Tibial nerve (tissue), 4 donors: ENCODE measurements at places on chromosomes 1 and 21. TPM values are rescaled to one million over a fixed set of nuclear protein-coding genes. Genes with fewer than 3 reads are reported as not detected.

DNA sequence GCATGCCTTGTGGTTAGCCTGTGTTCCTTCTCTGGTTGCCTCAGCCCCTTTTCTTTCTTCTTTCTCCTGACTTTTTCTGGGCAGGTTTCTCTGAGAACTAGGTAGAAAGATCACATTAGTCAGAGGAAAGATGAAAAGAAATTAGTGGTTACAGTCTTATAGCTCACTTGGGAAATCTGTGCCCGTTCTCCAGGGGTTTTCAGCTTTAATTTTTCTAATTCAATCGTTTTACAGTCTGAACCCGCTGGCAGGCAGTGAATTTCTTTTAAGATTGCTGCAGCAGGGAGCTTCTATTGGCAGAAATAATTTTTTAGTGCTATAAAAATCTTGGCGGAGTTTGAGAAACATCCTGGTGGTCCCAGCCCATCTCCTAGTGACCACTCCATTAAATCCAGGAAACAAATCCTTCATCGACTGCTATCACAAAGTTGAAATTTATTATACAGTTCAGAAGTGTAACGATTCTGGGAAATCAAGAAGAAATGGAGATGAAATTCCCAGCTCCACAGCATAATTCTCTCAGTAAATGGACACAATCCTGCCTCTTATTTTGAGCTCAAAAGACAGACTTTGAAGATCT is 113.1 kb downstream of the PCP4 start:
- DNase-seq: no peak
- H3K4me1 ChIP-seq: no peaks in the 10 kb centered on the region
- no peak overlapping the region for H3K4me3 ChIP-seq
- H3K27ac ChIP-seq: no peak overlapping the region
- no peaks in the 10 kb centered on the region for H3K36me3 ChIP-seq

The ADORA1 gene
- 1.0 TPM for total RNA-seq

- no peaks in the 10 kb centered on the region for H3K27me3 ChIP-seq
- no peak for DNase-seq
- peaks cover 3% of the 10 kb centered on the region for H3K4me1 ChIP-seq
- no peak overlapping the region for H3K4me3 ChIP-seq
- no peaks in the 10 kb centered on the region for H3K36me3 ChIP-seq
- H3K27ac ChIP-seq: peak overlapping the region; percentile 42
Observed at GRCh38 chr1:94739521-94740061, 80.6 kb upstream of the SLC44A3 start.

DNA sequence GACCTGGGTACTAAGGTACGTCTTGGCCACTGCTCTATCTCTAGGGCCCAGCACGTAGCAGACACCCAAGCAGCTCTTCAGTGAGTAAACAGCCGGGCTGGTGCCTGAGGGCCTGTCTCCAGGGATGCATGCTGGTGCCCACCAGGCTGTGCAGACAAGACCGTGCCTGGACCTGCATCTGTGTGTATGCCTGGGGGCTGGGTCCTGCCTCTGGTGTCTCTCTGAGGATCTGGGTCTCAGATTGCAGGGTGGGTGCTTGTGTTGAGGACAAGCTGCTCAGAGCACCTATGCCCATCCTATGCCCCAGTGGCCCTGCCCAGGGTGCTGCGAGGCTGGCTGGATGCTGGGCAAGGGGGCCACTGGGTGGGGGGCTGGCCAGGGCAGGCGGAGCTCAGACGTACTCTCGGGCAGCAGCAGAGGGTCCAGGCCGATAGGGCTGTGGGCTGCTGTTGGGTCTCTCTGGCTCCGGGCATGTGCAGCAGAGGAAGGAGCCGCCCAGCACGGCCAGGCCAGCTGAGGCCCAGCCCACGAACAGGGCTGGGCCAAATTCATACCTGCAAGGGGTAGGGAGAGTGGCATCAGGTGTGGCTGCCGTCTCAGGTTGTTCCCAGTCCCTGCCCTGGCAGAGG is 4.4 kb downstream of the CLDN19 start:
- H3K4me3 ChIP-seq: no peak overlapping the region
- no peaks in the 10 kb centered on the region for H3K27me3 ChIP-seq
- H3K27ac ChIP-seq: peak overlapping the region; percentile 85
- H3K4me1 ChIP-seq: peaks cover 40% of the 10 kb centered on the region
- H3K36me3 ChIP-seq: peaks cover 27% of the 10 kb centered on the region

DNA sequence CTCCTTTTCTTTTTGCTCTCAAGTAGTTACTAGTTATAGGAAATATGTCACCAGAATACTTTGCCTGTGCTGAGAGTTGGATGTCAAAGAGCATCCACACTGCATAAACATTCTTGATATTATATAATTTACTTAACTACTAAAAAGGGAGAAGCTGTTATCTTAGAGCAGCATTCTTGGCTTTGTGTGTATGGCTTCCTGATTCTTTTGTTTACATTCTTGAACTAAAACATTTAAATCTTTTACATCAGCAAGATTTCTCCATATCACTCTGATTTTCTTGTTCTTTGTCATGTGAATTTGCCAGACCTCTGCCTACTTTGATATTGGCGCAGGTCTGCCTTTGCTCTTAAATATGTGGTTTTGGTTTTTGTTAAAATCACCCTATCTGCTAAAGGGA is 48.8 kb downstream of the SUCO start:
- DNase-seq: no peak
- peaks cover 3% of the 10 kb centered on the region for H3K36me3 ChIP-seq
- no peak overlapping the region for H3K4me3 ChIP-seq
- H3K27ac ChIP-seq: no peak overlapping the region

GRCh38 chr21:34795548-34796180 is 126.9 kb downstream of the CLIC6 start:
- H3K27me3 ChIP-seq: no peaks in the 10 kb centered on the region
- no peak for DNase-seq
- no peaks in the 10 kb centered on the region for H3K4me1 ChIP-seq
- H3K27ac ChIP-seq: peak overlapping the region; percentile 55

- no peaks in the 10 kb centered on the region for H3K36me3 ChIP-seq
- peaks cover 14% of the 10 kb centered on the region for H3K27me3 ChIP-seq
- no peak for DNase-seq
- no peak overlapping the region for H3K4me3 ChIP-seq
- no peaks in the 10 kb centered on the region for H3K4me1 ChIP-seq
Observed at GRCh38 chr1:209231476-209232156, 351.9 kb upstream of the CAMK1G start.

The REN gene
- not detected for total RNA-seq

DNA sequence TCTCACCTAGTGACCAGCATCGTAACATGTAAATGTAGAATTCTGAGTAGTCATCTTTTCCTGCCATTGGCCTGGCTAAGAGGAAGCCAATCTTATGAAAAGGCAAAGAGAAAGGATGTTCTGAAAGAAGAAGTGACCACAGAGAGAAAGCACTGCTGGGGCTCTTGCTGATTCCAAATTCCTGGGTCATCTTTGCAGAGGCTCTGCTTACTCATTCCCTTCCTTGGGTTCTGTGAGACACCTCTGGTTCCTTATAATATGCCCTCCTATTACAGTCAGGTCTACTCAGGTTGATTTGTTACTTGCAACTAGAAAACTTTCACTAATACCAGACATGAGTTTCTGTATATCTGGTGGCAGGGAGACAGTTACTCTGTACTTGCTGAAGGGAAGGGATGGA is 198.8 kb upstream of the C8B start:
- H3K4me1 ChIP-seq: peaks cover 14% of the 10 kb centered on the region
- H3K36me3 ChIP-seq: no peaks in the 10 kb centered on the region
- H3K4me3 ChIP-seq: no peak overlapping the region
- H3K27ac ChIP-seq: no peak overlapping the region
- DNase-seq: no peak

DNA sequence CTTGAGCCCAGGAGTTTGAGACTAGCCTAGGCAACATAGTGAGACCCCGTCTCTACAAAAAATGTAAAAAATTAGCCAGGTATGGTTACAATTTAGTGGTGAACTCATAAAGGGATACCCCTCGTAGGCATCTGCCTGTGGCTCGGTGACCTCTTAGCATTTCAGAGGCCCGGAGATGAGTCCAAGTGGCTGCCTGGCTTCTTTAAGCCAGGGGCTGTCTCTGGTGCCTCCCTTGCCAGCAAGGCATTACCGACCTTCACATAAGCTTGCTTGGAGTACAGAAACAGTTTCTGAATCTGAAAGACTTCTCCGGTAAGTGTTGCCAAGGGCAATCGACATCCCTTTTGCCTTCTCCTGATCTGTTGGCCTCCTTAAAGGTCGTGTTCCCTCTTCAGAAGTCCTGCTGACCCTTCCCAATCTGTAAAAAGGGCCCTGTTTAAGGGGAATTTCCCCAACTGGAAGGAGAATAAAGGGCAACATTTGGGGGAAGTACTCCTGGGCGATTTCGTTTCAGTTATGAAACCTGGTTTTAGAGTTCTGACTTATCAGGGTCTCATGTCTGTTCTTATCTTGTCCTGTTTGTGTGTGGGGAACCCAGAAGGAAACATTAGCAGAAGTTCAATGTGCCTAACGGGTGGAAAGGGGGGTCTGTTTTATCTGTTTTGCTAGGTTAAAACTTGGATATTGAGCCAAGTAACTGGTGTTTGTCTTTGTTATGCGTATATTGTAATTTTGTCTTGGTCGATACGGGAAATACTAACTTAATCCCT is 32.9 kb downstream of the KIFAP3 start:
- no peaks in the 10 kb centered on the region for H3K36me3 ChIP-seq
- no peak overlapping the region for H3K4me3 ChIP-seq
- H3K4me1 ChIP-seq: no peaks in the 10 kb centered on the region
- H3K27me3 ChIP-seq: no peaks in the 10 kb centered on the region

- no peak overlapping the region for H3K27ac ChIP-seq
Observed at GRCh38 chr1:42849944-42850343, 3.5 kb downstream of the ZNF691 start.

The RGS18 gene
- total RNA-seq: 0.42 TPM

The CD48 gene
- total RNA-seq: 1.6 TPM

- H3K36me3 ChIP-seq: no peaks in the 10 kb centered on the region
- DNase-seq: no peak
- peaks cover 5% of the 10 kb centered on the region for H3K27me3 ChIP-seq
- H3K4me1 ChIP-seq: no peaks in the 10 kb centered on the region
Observed at GRCh38 chr1:41383094-41383852, 22.0 kb downstream of the FOXO6 start.

- no peak overlapping the region for H3K27ac ChIP-seq
- no peak overlapping the region for H3K4me3 ChIP-seq
- no peaks in the 10 kb centered on the region for H3K36me3 ChIP-seq
- no peaks in the 10 kb centered on the region for H3K27me3 ChIP-seq
Observed at GRCh38 chr1:235416662-235417049, 49.4 kb downstream of the TBCE start.

DNA sequence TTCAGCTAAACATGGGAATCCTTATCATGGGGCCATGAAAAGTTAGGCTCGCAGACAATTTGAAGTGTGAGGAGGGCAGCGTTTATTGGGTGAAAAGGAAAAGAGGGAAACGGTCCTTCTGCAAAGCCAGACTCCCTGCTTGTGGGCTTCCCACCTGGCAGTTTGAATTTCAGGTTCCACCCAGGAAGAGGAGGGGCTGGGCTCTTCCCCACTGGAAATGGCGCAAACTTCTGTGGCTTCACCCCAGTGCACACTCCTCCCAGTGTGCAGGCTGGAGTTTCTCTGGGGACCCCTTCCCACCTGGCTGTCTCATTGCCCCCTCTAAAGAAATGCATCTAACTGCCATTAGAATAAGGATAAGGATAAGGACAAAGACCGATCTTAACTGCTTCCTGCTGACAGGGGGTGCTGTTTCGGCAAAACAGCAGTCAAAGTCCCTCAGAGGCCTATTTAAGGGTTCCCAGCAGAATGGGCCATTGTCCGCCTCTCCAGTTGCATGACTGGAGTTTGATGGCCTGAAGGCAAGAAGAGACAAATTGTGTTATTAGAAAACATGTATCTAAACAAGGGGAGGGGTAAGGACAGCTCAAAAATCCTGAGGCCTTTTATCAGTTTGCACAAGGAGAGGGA is 20.4 kb downstream of the AIM2 start:
- no peak for DNase-seq
- no peaks in the 10 kb centered on the region for H3K27me3 ChIP-seq
- H3K4me1 ChIP-seq: peaks cover 29% of the 10 kb centered on the region
- H3K27ac ChIP-seq: no peak overlapping the region
- H3K4me3 ChIP-seq: no peak overlapping the region

The MRAP gene
- 5.0 TPM for total RNA-seq

The WDR64 gene
- not detected for total RNA-seq

The OR2T29 gene
- not detected for total RNA-seq

The TNFRSF9 gene
- not detected for total RNA-seq

- no peaks in the 10 kb centered on the region for H3K4me1 ChIP-seq
- no peaks in the 10 kb centered on the region for H3K27me3 ChIP-seq
- H3K27ac ChIP-seq: no peak overlapping the region
Observed at GRCh38 chr21:46268371-46268770, 17.0 kb downstream of the MCM3AP start.

The CLEC20A gene
- total RNA-seq: 4.6 TPM

DNA sequence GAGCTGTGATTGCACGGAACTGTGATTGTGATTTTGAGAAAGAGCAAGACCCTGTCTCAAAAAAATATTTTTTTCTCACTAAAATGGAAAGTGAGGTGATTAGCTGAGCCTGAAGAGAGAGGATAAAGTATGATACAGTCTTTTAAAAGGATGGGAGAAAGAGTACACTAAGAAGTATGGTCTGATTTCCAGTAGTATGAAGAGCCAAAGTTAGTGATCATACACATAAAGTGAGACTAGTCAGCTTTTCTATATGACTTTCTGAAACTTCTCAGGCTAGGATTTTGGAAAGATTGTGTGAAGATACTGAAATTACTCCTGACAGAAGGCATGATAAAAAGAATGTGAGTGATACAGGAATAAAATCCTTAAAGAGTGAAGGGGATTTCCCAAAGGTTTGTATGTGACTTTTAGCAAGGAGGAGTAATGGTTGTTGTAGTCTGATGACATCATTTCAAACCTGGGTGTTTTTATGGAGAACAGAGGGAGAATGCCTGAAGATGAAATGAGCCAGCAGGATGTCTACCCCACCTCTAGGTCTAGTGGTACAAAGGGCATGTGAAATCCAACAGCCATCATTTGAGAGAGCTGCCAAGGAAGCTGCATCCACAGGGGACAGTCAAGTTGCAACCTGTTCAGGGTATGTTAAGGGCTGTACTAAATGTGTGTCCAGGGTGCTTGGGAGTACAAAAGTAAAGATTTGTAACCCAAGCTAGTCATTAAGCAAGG is 157.7 kb downstream of the PIK3R3 start:
- H3K4me3 ChIP-seq: no peak overlapping the region
- no peak for DNase-seq
- no peaks in the 10 kb centered on the region for H3K4me1 ChIP-seq
- H3K27ac ChIP-seq: no peak overlapping the region
- no peaks in the 10 kb centered on the region for H3K27me3 ChIP-seq
- H3K36me3 ChIP-seq: no peaks in the 10 kb centered on the region

DNA sequence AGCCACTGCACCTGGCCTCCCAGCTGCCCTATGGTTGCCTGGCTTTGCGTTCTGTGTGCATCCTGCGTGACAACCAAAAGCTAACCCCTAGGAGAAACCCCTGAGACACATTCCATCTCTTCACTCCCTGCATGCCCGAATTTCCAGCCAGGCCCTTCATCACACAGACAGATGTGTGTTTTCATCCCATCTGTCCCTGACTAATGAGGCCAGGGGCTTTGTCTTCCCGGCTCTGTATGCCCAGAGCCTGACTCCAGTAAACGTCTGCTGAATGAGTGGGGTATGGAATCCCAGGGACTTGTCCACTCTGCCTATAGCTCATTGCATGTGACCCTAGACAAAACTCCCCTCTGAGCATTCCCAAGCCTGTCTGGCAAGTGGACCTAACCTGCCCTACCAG is 9.6 kb downstream of the ESPN start:
- peaks cover 32% of the 10 kb centered on the region for H3K27me3 ChIP-seq
- no peaks in the 10 kb centered on the region for H3K36me3 ChIP-seq
- H3K4me1 ChIP-seq: no peaks in the 10 kb centered on the region
- H3K27ac ChIP-seq: no peak overlapping the region

GRCh38 chr1:214205053-214205452 is 75.9 kb upstream of the SMYD2 start:
- H3K27me3 ChIP-seq: no peaks in the 10 kb centered on the region
- no peak overlapping the region for H3K4me3 ChIP-seq
- H3K4me1 ChIP-seq: no peaks in the 10 kb centered on the region
- no peaks in the 10 kb centered on the region for H3K36me3 ChIP-seq

The GPR153 gene
- 12.7 TPM for total RNA-seq
